Stimulated activated CD8-positive, alpha-beta memory T cell treated with anti-CD3 and anti-CD28 coated beads, Interleukin-7, amount 100 ng/mL, for 24 hours (primary cell): ENCODE measurements at places on chromosomes 2 and 18.

- DNase-seq, result no peak
Measured at GRCh38 chr2:143481733-143482132, 352.5 kb downstream of the ARHGAP15 start.

DNA sequence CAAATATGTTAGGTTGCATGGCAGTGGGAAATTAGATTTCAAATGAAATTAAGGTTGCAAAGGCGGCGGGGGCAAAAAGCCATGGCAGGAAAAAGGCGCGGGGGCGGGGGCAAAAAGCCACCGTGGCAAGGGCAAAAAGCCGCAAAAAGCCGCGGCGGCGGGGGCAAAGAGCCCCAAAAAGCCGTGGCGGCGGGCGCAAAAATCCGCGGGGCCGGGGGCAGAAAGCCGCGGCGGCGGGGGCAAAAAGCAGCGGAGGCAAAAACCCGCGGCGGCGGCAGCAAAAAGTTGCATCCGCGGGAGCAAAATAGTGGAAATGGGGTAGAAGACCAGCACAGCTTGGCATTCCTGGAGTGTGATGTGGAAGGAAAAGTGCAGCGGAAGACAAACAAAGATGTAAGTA lies 417.1 kb downstream of the ANKRD30B start:
- no peak for DNase-seq

DNA sequence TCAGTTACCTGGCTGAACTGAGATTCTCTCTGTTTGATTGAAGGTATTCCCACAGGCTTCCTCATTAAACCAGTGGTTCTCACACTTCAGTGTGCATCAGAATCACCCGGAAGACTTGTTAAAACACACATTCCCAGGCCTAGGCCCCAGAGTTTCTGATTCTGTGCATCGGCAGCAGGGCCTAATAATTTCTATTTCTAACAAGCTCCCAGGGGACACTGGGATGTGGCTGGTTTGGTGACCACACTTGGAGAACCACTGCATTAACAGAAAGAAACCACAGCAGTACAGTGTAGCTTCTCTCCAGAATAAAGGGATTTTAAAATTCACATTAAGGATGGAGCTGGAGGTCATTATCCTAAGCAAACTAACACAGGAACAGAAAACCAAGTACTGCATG lies 6.5 kb downstream of the MRO start:
- no peak for DNase-seq

GRCh38 chr2:226777611-226778010 lies 22.0 kb downstream of the IRS1 start:
- DNase-seq, result no peak

DNA sequence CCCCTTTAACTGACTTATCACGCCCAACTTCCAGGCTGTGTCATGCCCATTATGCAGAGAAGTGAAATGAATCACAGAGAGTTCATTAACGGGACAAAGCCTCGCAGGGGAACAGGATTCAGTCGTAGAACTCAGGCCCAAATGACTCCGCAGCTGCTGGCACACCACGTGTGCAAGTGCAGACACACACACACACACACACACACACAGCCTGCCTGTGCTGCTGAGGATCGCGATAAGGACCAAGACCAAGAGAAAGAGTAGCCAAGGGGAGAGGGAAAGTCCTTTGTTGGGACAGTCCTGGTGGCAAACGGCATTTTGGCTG lies 90.0 kb upstream of the TAF1B start:
- DNase-seq, result peak; percentile 24

- DNase-seq, result no peak
Measured at GRCh38 chr2:37809931-37810570, 115.0 kb upstream of the RMDN2 start.

DNA sequence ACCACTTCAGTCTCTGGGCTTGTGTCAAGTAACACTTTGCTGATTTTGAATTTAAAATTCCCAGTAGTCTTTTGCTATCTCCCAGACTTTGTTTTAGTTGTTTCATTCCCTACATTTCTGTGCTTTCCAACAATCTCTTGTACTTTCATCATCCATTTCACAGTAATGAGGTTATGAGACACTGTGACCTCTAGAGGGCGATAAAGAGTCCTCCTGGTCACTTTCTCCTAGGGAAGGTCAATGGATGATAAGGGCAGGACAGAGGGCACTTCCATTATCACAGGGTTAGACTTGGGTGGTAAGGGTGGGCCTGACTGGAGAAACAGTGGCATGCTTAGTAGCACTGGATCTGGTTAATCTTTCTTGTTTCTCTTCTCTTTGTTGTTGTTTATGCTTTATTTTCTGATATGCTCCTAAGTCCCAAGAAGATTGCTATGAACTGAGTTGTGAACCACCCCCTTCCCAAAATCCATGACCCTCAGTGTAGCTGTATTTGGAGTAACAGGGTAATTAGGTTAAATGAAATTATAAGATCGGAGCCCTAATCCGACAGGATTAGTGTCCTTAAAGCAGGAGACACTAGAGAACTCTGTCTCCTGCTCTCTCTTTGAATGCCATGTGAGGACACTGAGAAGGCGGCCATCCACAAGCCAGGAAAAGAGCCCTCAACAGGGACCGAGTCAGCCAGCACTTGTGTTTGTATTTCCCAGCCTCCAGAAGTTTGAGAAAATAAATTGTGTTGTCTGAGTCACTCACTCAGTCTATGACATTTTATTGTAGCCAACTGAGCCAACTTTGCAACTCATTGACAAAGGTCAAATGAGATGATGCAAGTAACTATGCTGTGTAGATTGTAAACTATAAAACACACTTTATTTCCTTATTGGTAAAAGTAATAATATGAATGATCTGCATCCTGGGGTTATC lies 779.2 kb downstream of the CNTNAP5 start:
- DNase-seq, result no peak

DNA sequence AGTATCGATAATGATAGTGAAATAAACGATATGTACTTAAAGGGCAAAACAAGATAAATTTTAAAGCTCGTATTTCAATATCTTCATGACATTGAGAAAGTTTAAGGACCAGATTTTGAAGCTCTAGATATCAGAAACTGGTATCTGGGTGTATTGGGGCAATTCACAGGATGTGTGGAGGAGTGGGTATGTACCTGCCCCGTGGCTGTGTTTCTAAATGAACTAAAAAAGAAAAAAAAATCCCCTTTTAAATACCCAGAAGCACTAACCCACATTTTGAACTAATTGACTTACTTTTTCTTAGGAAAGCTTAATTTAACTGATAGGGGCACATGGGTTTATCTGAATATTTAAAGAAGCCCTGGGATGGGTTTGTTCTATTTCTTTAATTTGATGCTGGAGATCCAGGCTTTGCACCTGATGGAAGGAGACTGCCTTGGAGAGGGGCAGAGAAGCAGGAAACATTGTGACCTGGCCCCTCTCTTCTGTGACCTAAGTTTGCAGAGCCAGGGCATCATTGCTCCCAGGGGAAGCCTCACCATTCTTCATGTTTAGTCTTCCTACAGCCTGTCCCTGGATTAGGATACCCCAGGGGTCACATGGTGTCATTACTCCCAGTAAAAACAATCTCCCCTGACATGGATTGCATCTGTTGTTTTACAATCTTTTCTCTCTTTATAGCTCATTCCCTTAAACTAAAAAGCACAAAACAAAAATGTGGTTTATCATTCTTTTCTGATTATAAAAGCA lies 7.6 kb upstream of the KCTD1 start:
- no peak for DNase-seq

DNA sequence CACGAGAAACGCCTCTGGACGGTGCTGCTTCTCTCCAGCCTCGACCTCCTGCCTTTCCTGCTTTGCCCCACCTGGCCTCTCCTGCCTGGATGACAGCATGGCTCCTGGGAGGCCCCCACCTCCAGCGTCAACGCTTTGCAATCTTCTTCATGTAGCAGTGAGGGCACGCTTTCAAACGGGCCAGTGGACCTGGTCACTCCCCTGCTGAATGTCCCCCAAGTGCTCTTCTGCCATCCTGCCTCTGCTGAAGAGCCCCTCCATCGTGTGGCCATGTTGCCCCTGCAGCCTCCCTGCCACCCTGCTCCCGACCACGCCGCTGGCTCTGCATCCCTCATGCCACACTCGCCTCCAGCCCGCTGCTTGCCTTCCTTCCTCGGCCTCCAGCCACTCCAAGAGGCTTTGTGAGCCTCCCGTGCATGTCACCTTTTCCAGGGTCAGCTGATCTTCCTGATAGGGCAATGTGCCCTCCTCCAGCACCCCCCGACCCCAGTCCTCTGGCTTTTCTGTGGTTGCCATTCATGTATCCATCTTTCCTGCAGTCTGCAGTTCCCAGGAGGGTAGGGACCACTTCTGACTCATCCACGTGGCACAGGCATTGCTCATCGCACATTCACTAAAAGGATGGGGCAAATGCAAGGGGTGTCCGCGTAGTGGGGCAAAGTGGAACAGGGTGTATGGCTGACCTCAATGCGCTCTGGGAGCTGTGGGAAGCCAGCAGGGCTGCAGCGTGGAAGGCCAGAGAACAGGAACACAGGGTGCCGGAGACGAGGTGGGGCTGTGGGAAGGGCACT lies 268.8 kb downstream of the TWIST2 start:
- DNase-seq, result no peak

DNA sequence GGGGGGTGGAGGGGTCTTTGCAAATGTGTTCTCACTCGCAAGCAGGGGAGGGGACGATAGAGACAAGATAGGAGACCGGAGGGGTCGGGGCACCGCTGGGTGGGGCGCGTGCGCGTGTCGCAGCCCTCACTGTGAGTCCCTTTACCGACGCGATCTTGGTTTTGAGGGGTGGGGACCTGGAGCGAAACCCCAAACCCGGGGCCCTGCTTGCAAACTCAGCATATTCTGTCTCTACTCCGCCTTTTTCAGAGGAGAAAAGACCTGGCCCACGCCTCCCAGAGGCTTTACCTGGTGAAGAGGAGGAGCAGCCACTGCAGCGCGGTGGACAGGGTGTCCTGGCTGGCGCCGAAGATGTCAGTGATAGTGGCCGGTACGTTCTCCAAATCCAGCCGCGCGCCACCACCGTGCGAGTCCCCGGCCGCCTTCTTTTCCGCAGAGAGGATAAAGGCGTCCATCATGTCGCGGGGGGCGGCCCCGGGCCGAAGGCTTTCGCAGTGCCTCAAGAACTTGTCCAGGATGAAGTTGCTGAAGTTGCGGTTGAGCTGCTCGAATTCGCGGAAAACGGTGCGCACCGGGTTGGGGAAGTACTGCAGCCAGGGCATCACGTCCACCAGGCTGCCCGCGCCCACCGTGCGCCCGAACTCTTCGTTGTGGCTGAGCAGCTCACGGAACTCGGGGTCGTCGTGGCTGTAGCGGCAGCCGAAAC lies 1.7 kb downstream of the CYP1B1 start:
- no peak for DNase-seq

DNA sequence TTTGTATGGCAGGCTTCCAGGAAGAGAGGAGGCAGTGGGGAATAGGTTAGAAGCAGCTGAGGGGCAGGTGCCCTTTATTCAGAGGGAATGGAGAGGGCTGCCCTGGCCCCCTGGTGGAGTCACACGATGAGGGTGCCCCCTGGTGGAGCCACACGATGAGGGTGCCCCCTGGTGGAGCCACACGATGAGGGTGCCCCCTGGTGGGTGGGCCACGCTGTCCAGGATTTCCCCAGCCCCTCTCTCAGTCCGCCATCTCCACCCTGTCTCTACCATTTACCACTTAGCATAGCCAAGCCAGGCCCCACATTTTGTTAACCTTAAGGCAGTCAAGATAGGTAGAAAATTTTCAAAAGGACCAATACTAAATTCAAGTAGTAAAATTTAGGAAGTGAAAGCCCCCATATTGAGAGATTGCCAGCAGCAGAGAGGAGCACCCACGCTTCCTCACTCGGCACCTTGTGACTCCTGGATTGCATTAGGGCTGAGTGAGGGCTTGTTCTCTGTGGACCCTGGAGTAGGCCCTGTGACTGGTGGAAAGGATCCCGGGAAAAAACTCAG lies 10.4 kb upstream of the FAM228A start:
- peak; percentile 12 for DNase-seq

DNA sequence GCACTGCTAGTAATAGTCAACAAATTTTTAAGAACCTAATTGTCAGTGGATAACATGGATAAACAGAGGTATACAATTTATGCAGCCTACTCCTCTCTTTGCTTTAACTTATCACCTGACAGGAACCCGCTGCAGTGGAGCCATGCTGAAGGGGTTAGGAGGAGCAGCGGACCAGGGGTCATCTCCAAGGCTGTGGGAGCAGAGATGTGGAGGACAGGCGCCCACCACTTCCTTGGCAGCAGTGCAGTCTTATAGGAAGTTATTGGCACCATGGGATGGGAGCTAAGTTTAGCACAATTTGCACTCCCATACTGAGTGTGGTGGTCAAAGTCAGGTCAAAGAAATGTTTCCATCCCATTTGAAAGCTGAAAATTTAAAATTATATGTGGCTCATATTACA lies 35.6 kb downstream of the HDLBP start:
- DNase-seq, result no peak

DNA sequence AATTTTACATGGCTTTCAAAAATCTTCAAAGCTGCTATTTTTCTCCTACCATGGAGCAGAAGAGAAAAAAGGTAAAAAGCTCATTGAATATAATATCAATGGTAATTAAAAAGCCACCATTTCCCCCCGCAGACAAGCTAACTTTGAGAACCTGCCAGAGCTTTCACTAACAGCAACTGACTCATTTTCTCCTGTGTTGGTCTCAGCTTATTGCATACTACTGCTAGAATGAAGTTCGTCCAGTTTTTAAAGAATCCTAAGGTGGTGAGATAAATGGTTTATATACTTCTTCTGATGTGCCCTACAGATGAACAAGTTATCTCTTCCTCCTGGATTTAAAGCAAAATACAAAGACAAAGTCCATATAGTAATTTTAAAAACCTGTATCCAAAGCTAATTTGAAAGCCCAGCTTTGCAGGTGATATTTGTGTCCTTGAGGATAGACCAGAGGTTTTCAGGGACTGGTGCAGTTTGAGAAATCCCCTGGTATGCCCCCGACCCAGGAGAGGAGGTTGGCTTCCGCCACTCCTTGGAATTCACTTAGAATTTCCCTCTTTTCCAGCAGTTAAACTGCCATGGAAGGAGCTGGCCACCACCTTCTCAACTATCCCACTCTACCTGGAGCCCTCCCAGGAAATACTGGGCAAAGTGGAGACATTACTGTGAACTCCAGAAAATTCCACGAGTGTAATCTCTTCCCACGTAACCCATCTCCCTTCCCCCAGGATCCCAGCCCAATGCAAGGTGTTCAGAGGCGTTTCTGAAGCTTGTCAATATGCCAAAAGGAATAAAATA lies 17.5 kb downstream of the YPEL5 start:
- no peak for DNase-seq

DNA sequence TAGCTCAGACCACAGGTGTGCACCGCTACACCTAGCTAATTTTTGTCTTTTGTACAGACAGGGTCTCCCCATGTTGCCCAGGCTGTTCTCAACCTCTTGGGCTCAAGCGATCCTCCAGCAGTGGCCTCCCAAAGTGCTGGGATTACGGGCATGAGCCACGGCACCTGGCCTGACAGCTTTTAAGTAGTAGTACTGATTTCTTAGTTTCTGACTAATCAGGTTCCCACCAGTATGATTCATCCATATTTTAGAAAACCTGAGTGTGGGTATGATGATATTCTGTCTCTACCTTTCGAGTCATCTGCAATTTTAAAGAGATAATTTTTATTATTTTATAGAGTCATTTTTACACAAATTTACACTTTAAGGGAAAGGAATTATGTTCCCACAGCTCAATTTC lies 46.4 kb upstream of the GULP1 start:
- DNase-seq, result no peak

DNA sequence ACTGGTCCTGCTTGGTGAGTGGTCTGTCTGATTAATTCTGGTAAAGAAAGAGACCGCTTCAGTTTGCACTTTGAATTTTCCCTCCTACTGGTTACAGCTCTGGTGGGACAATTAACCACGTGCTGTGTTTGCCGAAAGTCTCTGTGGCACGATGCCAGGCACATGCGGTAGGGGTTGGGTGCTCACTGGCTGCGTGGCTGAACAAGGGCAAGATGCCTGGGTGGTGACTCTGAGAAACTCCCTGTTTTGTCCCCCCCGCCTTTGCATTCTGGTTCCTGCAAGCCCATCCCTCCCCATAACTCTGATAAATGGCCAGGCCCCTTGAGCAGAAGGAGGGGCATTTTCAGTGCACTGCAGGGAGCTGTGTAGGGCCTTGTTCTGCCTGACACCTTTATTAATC lies 206.1 kb downstream of the TFCP2L1 start:
- no peak for DNase-seq
